Activated T-cell treated with anti-CD3 and anti-CD28 coated beads for 48 hours (primary cell): ENCODE measurements at places on chromosomes 7 and 10.

DNA sequence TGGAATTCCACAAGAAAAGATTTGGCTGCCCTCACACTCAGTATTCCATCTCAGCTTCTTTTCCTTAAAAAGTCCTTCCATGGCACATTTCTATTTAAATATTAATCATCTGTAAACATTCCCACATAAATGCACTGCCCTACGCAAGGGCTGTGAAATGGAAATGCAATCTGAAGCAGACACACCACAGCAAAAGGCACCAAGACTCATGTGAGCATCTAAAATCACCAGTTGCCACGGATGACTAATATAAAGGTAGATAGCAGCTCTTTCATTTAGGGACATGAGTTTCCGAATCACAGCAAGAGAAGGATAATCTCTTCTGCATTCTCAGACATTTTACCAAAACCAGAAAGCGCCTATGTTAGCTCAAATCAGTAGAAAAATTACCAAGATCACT lies 31.6 kb downstream of the COA1 start:
- DNase-seq, result no peak

DNA sequence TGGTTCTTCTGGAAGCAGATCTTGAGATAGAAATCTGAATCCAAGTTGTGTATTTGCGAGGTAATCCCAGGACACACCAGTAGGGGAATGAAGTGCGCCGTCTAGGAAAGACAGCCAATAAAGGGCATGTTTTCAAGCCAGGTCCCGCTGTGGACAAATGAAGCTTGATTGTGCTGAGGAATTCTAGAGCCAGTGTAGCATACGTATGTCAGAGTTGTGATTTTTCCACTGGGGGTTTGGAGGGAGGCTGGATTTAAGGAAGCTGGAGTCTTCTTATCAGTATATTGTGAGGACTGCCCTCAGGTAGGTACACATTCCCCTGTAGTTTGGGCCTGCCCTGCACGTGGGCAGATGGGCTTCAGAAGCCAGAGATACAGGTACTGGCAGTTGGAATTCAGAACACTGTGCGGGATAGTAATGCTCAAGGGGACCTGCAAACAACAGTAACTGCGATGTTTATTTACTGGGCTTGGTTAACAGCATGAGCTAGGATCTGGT lies 50.9 kb downstream of the GALNT11 start:
- no peak for DNase-seq

- DNase-seq, result no peak
These were observed 40.3 kb upstream of the EFCAB10 start for GRCh38 chr7:105621617-105622016.

- no peak for DNase-seq
These were observed 230.5 kb upstream of the AUTS2 start for GRCh38 chr7:69367780-69368179.

- no peak for DNase-seq
These were observed 336.5 kb upstream of the PRKCQ start for GRCh38 chr10:6916601-6917000.

GRCh38 chr10:11440250-11441150 lies 170.9 kb downstream of the USP6NL start:
- DNase-seq, result peak; percentile 31

- DNase-seq, result no peak
These were observed 30.0 kb downstream of the GUSB start for GRCh38 chr7:65951837-65952578.

DNA sequence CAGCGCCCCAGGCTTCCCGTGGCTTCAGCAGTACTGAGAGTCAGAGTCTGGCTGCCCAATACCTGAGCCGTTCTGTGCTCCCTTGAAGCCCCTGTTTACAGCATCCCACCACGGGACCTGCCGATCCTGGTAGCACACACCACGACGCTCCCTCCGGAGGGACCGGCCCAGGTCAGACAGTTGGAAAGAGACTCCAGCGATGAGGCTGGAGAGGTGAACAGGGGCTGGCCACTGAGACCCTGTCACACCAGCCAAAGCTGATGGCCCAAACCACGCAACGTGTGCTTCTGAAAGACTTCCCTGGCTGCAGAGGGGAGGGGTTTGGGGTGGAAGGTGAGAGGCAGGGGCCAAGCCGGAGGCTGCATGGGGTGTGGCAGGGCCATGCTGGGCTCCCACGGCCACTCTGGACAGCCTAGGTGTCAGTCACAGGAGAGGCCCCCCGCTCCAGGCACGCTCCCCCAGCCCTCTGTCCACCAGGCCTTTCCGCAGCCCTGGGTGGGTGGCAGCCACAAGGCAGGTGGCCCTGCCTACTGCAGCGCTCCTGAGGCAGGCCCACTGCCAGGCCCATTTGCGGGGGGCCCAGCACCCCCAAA lies 140.2 kb upstream of the CHST15 start:
- no peak for DNase-seq

DNA sequence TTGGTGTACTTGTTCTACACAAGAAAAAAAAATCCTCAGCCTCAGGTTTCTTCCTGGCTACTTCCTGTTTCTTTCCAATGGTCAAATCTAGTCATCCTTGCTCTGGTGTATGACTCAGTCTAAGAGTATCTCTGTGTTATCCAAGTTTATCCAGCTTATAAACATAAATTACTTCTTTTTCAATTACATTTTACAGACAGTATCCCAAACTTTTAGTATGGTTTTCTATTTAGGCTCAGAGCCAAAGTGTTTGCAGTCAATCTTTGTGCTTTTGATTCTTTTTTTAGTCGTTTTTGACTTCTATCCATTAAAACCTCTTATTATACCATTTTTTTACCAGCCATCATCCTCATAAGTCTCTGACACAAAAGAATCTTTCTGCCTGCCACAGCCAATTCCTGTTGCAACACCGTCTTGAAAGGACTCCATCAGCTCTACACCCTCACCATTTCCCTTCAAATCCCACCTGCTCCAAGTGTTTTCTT lies 294.6 kb downstream of the PTEN start:
- no peak for DNase-seq
